Foreskin fibroblast (primary cell): ENCODE measurements at places on chromosomes 2 and 18.

DNA sequence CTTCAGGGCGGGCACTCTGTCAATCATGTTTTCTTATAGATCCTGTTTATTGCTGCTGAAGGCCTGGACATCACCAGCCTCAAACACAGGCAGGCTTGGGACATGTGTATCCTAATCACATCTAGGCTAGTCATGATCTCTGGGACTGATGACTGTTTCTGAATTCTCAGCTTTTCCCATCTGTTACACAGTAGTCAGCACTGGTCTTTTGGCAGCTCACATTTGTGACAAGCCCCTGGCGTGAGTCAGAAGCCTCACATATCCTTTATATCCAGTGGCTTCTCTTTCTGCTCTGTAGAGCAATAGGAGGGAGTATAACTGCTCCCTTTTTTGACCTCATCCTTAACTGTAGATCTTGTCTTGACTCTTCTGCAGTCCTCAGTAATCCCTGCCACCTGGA is 4.5 kb downstream of the SEMA4F start:
- peak; percentile 88 for DNase-seq

- DNase-seq: peak; percentile 81
Measured at GRCh38 chr2:20326163-20326780, 24.4 kb downstream of the PUM2 start.

- no peak for DNase-seq
Measured at GRCh38 chr2:88606371-88607030, 20.8 kb downstream of the EIF2AK3 start.

- DNase-seq: peak; percentile 89
Measured at GRCh38 chr2:83103613-83104012, 1355.5 kb downstream of the SUCLG1 start.

DNA sequence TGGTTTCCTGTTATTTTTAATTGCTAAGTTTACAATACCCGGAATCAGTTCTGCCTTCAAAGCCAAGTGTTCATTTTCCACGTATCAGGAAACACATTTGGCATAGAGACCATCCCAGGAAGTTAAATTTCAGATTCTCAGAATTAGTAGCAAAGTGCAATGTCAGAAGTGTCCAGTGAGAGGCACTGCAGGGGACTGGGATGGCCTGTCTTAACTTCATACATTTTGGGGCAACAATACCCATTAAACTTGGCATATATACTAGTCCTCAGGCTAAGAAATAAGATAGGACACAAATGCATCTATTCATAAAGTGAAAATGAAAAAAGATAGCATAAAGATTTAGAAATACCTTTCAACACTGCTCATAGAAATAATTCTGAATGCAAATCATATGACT is 1.5 kb upstream of the IL1RL2 start:
- DNase-seq: peak; percentile 20
